ENCODE measurements at places on chromosomes 12 and 14. TPM values are rescaled to one million over a fixed set of nuclear protein-coding genes. Genes with fewer than 3 reads are reported as not detected.

DNA sequence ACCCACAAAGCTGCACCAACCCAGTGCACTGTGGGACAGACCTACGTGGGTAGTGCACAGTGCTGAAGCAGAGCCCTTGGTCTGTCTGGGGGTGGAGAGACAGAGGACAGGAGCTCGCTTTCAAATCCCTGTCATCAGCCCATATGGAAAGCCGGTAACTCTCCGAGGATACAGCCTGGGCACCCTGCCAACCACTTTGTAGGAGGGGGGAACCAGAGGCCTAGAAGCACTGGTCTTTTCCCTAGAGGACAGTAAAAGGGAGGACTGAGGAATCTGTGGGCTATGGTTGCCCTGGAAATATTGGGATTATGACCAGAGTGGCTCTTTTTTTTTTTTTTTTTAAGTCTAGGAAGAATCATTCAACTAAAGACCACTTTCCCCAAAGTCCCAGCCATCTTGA, 74.3 kb downstream of the MAP3K9 start:
- peak; percentile 55 for DNase-seq

GRCh38 chr12:59861635-59862034, 265.8 kb downstream of the SLC16A7 start:
- DNase-seq = no peak

DNA sequence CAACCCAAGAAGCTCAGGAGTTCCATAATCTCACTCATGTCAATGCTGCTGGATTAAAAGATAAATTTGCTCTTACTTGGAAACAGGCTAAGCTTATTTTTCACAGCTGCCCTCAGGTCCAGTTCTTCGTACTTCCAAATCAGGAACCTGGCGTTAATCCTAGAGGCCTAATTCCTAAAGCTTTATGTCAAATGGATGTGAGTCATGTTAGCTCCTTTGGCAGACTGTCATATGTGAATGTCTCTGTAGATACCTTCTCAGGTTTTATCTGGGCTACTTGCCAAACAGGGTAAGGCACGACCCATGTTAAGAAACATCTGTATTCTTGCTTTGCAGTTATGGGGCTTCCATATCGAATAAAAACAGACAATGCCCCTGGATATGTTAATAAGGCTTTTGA, 504.6 kb downstream of the ALG10 start:
- DNase-seq = no peak

GRCh38 chr14:47539031-47539461, 136.4 kb downstream of the MDGA2 start:
- peak; percentile 2 for DNase-seq

Gene TSPAN8
- total RNA-seq = not detected

Gene E2F7
- 19.9 TPM for total RNA-seq

Measured in Daoy (cell line).